ENCODE measurements at places on chromosomes 12 and 14.

DNA sequence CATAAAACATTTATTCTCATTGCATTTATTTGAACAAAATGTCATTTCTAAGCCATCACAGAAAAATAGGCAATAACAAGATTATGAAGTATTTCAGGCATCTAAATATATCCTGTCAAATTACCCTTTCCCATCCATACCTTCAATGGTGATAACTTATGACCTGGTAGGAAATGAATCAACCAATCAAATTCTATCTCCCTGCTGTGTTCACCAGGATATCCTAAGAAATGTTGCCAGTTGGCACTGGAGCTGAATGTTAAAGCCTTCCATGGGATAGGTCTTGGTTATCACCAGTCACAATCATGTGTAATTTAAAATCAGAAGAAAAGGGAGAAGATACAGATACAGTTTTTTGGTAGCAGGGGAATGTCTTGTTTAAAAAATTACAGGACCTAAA is 23.7 kb downstream of the BMP4 start:
- no peak for DNase-seq

- no peak for DNase-seq
Observed at GRCh38 chr12:5429741-5430557, 2.0 kb upstream of the NTF3 start.

- DNase-seq = no peak
Observed at GRCh38 chr12:31900271-31900670, 58.9 kb upstream of the RESF1 start.

- no peak for DNase-seq
Observed at GRCh38 chr12:49678711-49679110, 28.5 kb downstream of the FMNL3 start.

GRCh38 chr14:87643005-87643404 is 350.0 kb downstream of the GALC start:
- DNase-seq = no peak

DNA sequence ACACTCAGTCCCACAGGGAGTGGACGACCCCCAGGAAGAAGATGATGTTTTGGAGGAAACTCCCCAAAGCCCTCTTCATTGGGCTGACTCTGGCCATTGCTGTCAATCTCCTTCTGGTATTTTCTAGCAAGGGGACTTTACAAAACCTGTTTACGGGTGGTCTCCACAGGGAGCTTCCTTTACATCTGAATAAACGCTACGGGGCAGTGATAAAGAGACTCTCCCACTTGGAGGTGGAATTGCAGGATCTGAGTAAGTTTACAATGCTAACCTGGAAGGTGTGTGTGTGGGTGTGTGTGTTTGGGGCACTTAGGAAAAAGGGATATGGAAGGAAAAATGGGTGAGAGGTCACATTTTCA is 416 bp downstream of the GALNT8 start:
- DNase-seq = no peak

GRCh38 chr14:105929327-105930081 is 403.1 kb downstream of the TMEM121 start:
- no peak for DNase-seq

GRCh38 chr12:30859226-30859625 is 67.3 kb upstream of the TSPAN11 start:
- no peak for DNase-seq

DNA sequence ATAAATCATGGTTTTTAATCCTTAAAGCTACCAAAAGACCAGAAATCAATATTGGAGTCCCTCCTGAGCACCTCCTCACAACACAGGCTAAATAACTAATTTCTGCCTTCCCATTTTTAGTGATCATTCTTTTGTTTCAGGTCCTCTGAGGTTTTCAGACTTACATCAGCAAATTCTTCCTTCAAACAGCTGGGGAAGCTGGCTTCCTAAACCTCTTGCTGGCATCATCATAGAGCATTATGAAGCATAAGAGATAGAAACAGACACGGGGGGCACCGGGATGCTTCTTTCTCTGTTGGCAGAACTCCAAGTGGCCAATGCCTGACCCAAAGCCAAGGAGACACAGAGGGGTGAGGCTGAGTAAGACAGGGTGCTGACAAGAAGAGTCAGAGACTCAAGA is 47.9 kb upstream of the DBX2 start:
- no peak for DNase-seq
